ENCODE measurements at places on chromosomes 2 and 18.

DNA sequence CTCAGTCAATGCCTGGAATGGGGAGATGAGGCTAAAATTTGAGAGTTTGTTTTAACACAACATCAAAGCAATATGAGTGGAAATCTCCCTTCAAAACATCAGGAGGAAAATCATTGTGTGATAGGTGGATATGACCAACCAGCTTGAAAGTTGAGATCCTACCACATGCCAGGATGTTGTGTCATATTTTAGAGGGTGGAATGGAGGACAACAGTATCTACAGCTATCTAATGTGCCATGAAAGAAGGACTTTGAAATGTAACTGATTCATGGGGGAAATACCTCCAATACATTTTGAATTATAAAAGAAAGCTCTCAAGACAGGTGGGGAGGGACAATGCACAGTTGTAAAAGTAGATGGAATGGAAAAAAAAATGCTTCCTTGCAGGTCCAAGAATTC lies 87.8 kb downstream of the SP100 start:
- no peak for DNase-seq

- DNase-seq: no peak
Observed at GRCh38 chr2:144432921-144433320, 87.0 kb downstream of the ZEB2 start.

DNA sequence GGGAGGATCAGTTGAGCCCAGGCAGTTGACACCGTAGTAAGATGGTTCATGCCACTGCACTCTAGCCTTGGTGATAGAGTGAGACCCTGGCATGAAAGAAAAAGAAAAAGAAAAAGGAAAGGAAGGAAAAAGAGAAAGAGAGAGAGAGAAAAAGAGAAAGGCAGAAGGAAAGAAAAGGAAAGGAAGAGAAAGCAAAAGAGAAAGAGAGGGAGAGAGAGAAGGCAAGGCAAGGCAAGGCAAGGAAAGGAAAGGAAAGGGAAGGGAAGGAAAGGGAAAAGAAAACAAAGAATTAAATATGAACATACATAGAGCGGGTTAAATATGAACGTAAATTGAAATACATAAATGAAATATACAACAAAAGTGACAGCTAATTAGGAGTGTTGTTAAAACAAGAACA lies 167.5 kb upstream of the SETBP1 start:
- no peak for DNase-seq

DNA sequence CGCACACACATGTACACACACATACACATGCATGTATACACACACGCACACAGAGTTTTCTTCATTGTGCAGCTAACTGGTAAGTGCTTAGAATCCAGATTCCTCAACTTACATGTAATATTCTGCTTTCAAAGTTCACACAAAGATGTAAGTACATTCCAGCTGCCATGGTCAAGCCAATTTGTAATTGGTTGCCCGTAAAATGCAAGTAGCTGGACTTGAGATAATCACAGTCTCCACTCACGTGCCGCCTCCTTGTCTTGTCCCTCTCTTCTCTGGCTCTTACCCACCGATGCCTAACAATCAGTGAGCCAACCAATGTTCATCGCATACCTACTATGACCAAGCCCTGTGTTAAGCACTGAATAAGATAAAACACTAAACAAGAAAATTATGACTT lies 77.8 kb downstream of the SOCS6 start:
- no peak for DNase-seq

GRCh38 chr18:59265246-59265973 lies 7.8 kb downstream of the RAX start:
- DNase-seq: no peak

GRCh38 chr2:169871994-169872393 lies 44.7 kb downstream of the UBR3 start:
- DNase-seq: no peak

DNA sequence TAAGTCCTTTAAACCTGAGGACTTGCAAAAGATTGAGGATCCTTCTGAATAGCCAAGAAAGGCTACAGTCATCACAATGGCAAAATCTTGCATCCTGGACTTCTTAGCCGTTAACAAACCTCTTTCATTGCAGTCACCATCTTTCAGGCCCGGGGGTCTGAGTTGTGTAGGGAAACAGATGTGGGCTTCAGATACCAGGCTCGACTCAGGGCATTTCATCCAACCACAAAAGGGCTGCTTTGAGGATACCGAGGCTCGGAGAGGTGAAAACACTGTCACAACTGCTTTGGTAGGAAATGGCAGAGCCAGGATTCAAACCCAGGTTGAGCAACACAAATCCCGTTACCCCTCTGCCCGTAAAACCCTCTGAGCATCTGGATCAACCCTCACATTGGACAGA lies 147.4 kb downstream of the TFCP2L1 start:
- DNase-seq: no peak

DNA sequence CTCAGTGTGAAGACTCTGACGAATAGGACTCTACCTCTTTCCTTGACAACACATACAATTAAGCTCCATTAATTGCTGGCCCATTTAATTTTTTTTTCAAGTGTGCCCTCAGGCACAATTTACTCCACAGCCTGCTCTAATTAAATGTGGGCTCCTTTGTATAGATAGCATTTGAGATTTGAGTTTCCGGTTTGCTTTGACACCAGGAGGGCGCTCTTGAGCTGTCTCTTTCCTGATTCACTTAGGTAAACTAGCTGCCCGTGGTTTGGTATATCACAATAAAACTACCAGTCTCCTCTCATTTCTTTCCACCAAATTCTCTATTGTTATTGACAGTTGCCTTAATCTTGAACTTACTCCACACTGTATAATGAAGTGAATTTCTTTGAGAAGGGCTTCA lies 666.0 kb downstream of the DSC3 start:
- no peak for DNase-seq

GRCh38 chr2:178834086-178834485 lies 26.9 kb upstream of the TTN start:
- no peak for DNase-seq

- no peak for DNase-seq
Observed at GRCh38 chr2:70887550-70888246, 48.0 kb upstream of the ATP6V1B1 start.

GRCh38 chr2:39511219-39511604 lies 74.1 kb upstream of the MAP4K3 start:
- DNase-seq: no peak

GRCh38 chr2:145012214-145012670 lies 492.3 kb upstream of the ZEB2 start:
- no peak for DNase-seq

DNA sequence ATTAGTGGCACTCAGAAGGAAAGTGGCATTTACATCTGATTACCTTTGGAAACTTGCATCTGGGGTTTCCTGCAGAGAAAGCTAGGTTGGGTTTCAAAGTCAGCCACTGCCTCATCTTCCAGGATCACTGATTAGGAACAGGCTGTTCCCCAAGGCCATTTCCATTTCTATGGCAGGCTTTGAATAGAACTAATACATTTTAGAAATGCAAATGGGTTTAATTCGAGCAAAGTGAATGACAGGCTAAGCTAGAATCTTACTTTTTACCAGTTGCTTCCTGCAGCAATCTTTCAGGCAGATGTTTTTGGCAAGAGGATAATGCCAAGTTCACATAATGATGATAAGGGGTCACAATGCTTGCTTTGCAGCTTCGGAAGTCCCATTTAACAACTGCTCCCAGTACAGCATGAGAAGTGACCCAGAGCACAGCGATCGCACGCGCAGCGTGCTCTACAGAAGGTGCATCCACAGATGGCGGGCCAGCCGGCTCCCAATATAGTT lies 336.7 kb downstream of the LPIN1 start:
- DNase-seq: no peak

DNA sequence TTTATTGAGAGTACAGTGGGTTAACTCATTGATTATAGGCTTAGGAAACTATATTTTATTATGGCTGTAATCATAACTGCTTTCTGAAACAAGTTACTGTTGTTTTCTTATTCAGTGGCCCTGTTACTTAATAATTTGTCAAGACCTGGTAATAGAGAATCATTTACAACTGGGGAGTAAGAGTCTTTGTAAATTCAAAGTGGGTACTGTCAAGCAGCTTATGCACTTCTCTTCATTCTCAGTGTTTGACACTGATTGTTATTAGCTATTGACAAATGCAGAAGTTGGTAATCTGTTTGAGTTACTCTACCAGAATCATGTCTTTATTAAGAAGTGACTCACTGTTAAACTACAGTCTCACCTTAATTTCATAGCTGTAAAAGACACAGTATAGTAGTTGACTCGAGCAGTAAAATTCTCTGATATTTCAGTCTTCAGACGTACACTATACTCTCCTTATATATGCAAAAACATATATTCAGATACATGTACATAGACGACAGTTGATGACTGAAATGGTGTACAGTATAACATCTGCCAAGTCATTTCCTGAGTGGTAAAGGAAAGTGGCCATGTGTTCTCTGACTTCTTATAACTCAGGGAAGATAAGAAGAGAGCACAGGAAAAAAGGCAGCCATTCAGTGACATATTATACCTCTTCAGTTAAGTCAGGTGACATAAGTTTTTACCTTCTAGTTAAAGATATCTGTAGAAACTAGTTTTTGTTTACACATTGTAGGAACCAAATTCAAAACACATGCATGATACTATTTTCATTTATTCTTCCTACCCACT lies 36.0 kb upstream of the TTC27 start:
- DNase-seq: no peak

- DNase-seq: no peak
Observed at GRCh38 chr18:50441016-50441415, 66.2 kb downstream of the SKA1 start.

DNA sequence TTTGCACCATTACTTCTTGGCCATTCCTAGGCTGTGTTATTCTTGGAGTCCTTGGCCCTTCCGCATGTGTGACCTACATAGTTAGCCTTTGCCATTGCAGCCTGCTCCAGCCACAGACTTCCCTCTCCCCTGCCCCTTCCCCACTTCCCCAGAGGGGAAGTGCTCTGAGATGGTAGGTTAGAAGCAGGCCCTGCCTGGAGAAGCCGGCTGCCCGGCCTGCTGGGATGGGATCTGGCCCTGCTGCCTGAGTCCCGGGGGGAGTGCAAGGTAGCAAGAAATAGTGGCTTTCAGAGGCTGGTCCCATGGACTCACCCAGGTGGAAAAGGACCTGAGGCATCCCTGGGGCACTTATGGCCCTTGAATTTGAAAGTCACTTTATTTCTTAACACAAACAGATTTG lies 28.4 kb upstream of the OTOF start:
- DNase-seq: no peak

DNA sequence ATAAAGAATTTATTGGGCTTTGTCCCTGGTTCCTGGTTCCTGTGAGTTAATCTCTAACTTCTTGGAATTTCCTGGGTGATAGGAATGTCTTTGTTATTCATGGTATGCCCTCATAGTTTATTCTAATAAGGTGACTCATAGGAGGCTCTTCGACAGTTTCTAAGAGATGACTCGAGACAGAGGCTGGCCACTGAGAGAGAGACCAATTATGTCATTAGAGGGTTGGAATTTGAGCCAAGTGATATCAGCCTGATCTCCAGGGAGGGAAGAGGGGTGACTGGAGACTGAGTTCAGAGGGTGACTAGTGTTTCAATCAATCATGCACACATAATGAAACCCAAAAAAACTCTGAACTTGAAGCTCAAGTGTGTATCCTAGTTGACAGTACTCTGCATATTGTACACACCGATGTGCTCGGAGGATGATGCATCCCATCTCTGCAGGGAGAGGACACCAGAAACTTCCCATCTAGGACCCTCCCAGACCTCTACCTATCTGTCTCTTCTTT lies 185.7 kb downstream of the MTCL1 start:
- DNase-seq: no peak

DNA sequence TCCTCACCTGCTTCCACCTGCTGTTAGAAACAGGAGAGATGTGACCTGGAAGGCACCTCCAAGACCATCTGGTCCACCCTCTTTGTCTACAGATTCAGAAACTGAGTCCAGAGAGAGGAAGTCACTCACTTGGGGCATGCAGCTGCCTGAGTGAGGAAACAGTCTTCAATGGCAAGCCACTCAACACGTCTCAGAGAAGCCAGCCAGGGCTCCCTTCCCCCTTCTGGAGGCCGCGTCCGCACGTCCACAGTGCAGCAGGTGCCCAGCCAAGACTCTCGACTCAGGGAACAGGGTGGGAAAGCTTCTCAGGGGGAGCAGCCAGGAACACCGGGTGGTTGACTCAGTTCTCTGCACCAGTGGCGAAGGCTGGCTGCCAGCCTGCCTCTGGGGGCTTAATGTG lies 201.7 kb downstream of the BCL11A start:
- no peak for DNase-seq

- DNase-seq: no peak
Observed at GRCh38 chr18:77495982-77496690, 246.5 kb downstream of the GALR1 start.

GRCh38 chr2:27647289-27647688 lies 16.1 kb downstream of the SUPT7L start:
- no peak for DNase-seq

- no peak for DNase-seq
Observed at GRCh38 chr18:2883076-2883735, 36.4 kb downstream of the EMILIN2 start.

DNA sequence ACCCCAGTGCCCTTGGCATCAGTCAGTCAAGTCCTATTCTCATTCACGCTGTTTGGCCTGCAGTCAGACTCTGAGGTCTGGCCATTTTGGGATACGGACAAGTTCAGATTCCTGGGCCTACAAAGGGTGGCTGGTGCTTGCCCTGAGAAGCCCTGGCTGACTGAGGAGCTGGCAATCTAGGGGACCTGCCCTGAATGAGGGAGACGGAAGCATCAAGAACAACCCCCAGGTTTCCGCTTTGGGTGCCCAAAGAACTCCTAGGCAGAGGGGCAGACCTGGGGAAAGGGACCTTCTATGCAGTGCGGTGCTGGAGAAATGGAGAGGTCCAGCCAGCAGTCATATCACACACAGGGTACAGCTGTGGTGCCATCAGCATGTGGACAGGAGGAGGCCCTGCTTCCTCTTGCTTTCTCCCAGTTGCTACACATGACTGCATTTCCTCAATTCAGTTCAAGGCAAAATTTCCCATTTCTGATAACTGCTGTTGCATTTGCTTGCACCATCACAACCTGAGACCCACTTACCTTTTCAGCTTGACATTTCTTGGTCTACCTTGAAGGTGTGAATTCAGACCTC lies 70.9 kb upstream of the LGALSL start:
- no peak for DNase-seq

Measured in anterior cingulate cortex (tissue), 58 donors.